ENCODE measurements at places on chromosomes 7 and 10. TPM values are rescaled to one million over a fixed set of nuclear protein-coding genes. Genes with fewer than 3 reads are reported as not detected.

DNA sequence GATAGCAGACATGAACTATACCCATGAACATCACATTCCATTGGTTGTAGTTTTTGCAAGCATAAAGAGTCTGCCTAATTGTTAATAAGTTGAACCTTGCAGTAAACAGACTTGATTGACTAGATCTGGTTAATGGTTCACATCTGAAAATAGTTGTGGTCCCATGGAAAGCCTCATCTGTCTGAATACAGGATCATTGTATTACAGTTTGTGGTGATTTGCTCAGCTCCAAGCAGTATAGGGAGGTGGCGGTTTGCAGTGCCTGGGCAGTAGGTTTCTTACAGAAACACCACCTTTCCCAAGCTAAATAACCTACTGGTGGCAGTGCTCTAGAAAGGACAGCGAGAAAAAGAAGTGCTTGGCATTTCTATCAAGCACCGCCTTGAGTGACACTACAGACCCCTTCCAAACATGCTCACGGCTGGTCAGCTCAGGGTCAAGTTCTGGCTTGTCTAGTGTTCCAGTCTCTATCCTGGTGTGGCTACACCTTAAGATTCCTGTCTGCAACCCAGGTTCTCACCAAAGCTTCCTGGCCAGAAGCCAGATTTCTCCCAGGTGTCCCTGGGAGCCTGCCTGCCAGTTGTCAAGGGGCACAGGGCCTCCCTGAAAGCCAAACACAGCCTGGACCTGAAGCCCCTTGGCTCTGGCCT lies 119.9 kb downstream of the FANK1 start:
- peaks cover 19% of the 10 kb centered on the region for H3K36me3 ChIP-seq
- no peaks in the 10 kb centered on the region for H3K27me3 ChIP-seq
- DNase-seq, result no peak
- no peak overlapping the region for H3K27ac ChIP-seq

- H3K4me3 ChIP-seq, result no peak overlapping the region
- no peak for DNase-seq
- peaks cover 24% of the 10 kb centered on the region for H3K36me3 ChIP-seq
- H3K27me3 ChIP-seq, result no peaks in the 10 kb centered on the region
- no peaks in the 10 kb centered on the region for H3K4me1 ChIP-seq
- no peak overlapping the region for H3K27ac ChIP-seq
Measured at GRCh38 chr7:108503112-108504026, 22.6 kb downstream of the PNPLA8 start.

The ACBD7 gene
- total RNA-seq, result 0.39 TPM

The ABCB4 gene
- not detected for total RNA-seq
